NCI-H187 (cell line): ENCODE measurements at places on chromosomes 16 and 17.

DNA sequence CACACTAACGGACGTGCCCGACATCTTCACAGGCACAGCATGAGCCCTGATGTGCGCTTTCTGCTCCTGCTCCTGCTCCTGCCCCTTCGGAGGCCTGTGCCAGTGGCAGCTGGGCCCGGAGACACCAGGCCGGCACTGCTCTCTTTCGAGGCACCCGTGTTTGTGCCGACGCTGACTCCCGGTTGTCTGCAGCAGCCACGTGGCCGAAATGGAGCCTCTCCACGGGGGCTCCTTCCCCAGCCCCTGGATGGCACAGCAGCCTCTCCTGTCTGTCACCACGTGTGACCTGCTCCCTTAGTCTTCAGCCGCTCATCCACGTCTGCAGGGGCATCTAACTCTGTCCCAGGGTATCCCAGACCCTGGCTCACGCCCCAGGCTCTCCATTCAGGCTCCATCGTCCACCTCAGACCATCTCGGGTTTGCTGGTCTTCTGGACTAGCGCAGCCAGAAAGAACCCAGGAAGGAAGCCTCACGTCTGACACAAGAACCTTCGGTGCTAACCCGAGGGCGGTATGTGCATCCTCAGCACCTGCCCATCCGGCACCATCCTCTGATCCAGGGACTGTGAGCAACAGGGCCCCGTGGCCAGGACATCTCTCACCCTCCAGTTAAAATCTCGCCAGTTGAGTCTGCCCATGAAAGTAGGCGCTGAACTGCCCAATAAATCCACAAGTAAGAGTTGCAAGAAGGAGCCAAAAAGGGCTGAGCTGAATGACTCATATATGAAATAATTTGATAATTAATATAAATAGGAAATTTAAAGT is 4.2 kb upstream of the RPH3AL start:
- DNase-seq = no peak

DNA sequence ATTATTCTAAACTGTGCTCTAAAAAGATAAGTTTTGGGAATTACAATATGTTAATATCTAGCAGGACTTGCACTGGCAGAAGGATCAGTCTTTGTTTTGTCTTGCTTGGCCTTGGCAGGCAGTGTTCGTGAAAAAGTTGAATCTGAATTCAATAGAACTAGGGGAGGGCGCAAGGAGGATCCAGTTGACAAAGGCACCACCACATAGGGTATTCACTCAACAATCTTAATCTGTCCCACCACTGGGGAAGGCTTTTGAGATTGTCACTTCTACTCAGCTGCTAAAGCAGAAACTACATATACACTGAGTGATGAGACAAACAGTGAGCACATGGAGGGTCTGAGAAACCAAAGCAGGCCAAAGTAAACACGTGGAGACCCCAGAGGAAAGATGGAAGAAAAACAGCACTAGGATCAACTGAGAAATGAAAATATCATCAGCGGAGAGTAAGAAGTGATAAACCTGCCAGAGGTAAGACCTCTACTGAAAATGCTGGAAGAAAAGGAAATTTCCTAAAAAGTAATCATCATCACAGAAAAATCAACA is 2.4 kb downstream of the AMFR start:
- DNase-seq = no peak

- DNase-seq = no peak
Observed at GRCh38 chr16:4032768-4033167, 83.5 kb downstream of the ADCY9 start.

GRCh38 chr17:73932216-73932749 is 271.2 kb upstream of the RPL38 start:
- no peak for DNase-seq

GRCh38 chr17:1234455-1234854 is 35.8 kb upstream of the BHLHA9 start:
- DNase-seq = no peak

- no peak for DNase-seq
Observed at GRCh38 chr16:21727344-21727743, 63.6 kb downstream of the OTOA start.

DNA sequence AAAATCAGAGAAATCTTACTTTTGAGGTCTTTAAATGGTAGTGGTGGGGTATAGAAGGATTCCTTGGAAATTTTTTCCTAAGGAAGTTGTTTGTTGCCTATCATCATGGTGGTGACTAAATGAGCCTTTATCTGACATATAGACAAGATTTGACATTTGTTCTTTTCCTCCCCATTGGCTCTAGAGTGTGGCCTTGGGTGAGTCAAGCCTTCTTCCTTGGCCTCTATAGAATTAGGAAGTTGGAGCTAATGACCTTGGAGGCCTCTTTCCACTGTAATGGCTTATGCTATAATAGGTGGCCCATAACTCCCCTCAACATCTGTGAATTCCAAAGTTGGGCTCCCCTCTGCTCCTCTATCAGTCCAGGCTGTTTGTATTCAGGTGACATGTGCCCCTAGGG is 79.1 kb upstream of the HNF1B start:
- DNase-seq = no peak

GRCh38 chr17:64599187-64599676 is 62.9 kb downstream of the SMURF2 start:
- DNase-seq = no peak

DNA sequence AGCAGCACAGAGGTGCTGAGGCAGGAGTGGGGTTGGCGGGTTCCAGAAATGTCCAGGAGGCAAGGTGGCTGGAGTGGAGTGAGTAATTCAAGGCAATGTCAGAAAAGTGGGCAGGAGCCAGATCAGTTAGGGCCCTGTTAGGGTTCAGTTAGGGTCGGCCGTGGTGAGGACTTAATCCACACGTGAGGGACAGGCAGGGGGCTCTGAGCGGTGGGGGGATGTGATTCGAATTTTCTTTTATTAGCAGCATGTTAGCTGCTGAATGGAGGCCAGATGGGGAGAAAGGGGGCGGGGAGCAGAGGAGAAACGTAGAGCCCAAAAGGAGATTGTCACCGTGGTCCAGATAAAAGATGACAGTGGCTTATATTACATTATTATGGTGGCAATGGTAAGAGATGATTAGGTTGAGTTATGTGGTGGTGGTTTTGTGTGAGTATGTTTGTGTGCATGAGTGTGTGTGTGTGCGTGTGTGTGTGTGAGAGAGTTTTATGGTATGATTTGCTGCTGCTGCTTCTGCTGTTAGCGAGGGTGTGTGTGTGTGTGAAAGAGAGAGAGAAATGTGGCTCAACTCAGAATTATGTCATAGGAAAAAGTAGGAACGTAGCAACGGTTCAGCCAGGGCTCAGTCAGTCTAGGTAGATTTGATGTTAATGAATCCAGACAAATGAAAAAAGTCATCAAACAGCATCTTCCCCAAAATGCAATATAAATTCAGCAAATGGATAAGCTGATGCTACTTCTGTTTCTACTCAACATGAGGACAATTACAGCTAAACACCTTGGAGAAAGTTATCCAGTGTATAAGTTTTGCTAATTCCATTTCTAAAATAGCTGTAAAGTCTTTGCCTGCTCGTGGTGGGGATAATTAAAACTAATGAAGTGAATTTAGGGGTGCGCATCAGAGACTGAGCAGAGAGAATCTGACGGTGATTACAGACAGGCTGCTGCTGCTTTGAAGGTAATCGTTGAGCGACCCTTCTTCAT is 390.6 kb downstream of the HAPSTR1 start:
- DNase-seq = no peak

DNA sequence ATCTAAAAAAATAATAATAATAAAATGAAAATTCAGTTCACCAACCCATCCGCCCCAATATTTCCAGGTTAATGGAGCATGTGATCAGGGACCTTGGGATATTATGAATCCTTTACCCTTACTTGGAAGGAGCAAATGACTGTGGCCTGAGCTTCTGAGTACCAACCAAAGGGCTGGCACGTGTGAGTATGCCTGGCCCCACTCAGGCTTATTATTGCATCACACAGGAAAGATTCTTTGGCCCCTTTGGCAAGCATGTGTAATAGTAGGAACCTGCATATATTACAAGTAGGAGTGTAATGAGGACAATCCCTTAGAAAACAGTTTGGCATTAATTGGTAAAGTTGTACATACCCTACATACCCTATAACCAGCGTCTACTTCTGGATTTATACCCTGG is 7.2 kb upstream of the C17orf78 start:
- DNase-seq = no peak

DNA sequence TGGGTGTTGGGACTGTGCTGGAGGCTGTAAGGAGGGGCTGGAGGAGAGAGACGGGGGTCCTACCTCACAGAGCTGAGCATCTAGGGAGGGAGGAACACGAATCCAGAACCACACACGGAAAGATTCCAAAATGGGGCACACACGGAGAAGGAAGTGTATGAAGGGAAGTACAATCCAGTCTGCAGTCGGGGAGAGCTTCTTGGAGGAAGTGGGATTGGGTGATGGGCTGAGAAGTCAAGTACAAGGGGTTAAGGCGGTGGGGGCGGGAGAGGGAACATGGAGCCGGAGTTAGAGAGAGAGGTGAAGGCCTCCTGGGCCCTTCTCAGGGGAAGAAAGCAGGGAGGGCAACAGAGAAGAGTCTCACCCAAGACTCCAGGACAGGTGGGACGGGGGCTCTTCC is 107.5 kb upstream of the CREBBP start:
- no peak for DNase-seq

GRCh38 chr17:82003411-82004381 is 19.0 kb downstream of the CENPX start:
- DNase-seq = no peak

- no peak for DNase-seq
Observed at GRCh38 chr16:55056585-55057401, 126.1 kb downstream of the IRX5 start.

DNA sequence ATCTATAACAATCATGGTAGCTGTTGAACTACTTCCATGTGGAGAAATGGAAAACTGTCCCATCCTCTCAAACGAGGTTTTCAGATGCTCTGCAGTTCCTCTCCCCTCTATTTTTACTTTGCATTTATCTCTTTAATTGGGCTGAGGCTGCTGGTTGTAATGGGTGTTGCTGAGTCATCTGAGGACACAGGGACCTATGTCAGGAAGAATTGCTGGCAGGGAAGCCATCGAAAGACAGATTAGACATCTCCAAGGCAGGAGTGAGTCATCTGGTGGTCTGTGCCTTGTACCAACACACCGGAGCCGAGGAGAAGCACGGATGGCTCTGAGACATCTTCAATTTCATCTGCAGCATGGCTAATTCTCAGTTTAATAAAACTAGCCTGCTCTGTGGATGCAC is 394.5 kb downstream of the GRIN2A start:
- no peak for DNase-seq
